ENCODE measurements at places on chromosomes 3 and 15.

DNA sequence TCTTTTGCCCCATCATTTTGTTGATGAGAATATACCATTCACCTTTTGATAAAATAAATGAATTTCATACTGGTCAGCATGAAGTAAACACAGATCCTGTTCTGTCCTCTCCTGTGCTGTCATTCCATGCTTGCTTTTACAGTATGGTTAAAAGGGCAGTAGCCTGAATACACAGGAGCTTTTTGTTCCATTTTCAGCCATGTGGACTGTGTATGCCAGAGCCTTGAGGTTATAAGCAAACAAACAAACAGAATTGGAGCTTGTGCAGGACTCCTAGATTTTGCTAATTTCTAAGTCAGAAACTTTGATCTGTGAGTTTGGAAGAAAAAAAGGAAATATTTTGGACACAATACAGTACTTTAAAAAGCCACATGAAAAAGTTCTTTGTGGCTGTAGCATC lies 91.9 kb downstream of the LRRC28 start:
- DNase-seq, result no peak

DNA sequence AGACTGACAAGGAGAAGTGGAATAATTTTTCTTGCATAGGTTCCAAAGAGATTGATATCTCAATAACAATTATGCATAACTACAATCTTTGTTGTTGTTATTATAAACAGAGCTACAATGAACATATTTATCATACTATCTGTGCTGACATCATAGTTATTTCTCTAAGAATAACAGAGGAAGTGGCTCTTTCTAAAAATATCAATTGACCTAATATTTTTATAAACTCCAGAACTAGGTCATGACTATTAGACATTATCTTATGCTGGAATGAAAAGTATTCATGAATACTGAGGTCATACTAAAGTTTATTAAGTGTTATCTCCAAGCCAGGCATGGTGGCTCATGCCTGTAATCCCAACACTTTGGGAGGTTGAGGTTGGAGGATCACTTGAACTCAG lies 114.1 kb downstream of the DCLK3 start:
- DNase-seq, result no peak

GRCh38 chr3:118165413-118165812 lies 869.2 kb downstream of the IGSF11 start:
- DNase-seq, result no peak

- no peak for DNase-seq
Measured at GRCh38 chr3:114328345-114328744, 34.5 kb downstream of the TIGIT start.

GRCh38 chr3:71095511-71096291 lies 487.8 kb downstream of the FOXP1 start:
- DNase-seq, result no peak

DNA sequence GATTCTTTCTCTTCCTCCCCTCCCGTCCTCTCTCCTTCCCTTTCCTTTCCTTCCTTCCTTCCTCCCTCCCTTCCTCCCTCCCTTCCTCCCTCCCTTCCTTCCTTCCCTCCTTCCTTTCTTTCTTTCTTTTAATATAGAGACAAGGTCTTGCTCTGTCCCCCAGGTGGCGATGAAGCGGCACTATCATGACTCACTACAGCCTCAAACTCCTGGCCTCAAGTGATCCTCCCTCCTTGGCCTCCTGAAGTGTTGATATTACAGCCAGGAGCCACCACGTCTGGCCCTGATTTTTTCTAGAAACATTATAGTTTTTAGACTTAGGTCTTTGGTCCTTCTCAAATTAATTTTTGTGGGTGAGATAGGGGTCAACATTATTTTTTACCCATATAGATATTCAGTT lies 15.5 kb downstream of the GRM2 start:
- no peak for DNase-seq

DNA sequence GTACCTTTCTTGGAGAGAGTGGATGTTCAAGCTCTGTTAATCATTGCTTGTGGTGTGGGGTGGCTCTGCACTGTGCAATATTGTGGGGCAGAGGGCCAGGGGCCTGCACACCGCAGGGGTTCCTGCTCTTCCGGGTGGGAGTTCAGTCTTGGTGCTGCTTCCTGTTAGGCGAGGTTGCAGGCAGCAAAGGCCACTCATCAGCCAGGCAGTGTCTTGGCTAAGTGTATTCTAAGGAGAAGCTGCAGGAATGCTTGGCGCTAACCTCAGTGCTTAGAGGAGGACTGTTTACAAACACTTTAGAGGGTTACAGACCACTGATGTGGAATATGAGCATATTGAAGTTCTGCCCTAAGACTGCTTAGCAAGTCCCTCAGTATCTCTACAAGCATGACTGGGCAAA lies 81.7 kb downstream of the CEP63 start:
- no peak for DNase-seq

DNA sequence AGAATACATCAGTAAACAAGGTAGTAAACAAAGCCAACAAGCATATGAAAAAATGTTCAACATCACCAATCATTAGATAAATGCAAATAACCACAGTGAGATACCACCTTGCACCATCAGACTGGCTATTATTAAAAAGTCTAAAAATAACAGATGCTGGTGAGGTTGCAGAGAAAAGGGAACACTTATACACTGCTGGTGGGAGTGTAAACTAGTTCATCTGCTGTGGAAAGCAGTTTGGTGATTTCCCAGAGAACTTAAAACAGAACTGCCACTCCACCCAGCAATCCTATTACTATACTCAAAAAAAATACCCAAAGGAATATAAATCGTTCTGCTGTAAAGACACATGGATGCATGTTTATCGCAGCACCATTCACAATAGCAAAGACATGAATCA lies 30.3 kb upstream of the ZBTB38 start:
- no peak for DNase-seq

GRCh38 chr3:171163101-171164066 lies 136.9 kb upstream of the SLC2A2 start:
- DNase-seq, result no peak

DNA sequence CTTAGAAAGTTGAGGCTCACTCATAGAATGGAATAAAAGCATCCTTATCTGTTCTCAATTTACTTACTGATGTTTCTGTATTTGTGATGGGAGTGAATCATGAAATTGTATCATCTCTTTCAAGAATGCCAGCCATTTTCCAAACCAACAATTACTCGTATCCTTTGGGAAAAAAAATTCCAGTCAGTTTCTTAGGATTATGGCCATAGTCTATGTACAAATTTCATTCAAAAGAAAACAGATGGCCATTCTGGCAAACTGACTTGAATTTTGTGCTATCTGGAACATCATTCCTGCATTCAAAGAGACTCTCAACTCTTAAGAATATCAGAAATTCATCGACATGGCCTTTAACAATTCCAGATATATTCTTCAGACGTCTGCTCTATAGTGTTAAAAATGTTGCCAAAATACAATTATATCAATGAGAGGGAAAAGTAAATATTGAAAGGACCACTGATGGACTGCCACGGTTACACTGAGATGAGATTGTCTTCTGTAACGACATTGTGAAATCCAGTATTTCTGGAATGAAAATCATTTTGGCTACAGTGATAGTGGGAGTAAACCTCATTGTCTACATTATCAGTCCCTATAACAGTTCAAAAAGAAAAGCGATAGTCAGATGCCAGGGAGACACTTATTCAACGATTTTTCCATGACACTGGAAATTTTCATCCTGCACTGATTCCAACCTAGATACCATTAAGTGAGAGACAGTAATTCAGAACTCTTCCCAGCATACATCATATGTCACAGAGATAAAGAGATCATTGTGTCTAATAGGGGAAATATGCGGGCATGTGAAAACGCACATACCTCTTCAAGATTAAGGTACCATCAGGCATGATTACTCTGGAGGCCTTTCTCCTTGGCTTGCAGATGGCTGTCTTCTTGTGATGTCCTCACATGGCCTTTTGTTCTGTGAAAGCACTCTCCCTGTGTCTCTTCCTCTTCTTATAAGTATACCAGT lies 953.8 kb upstream of the ALCAM start:
- no peak for DNase-seq

DNA sequence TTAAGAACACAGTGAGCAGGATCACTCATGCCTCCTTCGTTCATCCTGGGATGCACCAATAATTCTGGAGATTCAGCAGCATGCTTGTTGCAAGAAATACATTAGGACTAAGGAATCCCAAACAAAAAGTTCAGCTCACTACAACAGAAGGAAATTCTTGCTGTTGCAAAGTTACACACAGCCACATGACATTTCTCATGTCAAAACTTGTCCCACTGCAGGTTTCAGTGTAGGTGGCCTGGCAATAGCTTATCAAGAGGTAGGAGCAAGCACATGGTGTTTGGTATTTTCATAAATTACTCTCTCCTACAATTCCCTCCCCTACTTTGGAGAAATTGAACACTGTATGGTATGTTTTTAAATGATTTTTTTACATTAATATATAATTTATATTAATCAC lies 399.6 kb upstream of the EPHA3 start:
- DNase-seq, result no peak

DNA sequence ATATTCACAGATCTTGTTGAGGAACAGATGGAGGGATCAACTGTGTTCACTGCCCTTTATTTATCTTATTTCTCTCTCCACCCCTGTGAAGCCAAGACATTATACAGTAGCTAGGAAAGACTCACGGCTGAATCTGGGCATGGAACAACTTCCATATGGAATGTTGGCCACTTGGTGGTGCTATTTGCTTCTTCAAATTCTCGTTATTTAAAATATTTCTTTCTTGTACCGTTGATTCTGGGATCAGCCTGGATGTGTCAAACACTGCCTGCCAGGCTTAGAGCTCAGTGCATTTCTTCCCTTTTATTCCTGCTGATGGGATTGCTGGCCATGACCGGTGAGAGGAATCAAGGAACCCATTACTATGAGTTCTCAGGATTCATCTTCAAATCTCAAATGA lies 17.5 kb upstream of the GASK1A start:
- peak; percentile 37 for DNase-seq

DNA sequence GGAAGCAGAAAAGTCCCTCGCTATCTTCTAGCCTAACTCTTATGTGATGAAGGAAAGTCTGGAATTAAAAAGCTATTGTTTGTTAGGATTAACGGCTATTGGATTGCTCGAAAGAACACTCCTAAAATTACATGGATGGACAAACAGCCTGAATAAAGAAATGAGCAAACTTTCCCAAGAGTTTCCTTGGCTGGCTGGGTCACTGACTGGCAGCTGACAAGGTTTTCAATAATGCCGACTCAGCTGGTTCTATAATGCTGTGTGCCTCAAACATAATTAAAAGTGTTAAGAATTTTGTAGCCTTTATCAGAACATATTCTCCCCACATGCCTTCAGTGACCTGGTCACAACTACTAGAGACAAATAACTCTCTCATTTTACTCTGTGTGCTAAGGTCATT lies 142.9 kb upstream of the ADAMTS9 start:
- no peak for DNase-seq

DNA sequence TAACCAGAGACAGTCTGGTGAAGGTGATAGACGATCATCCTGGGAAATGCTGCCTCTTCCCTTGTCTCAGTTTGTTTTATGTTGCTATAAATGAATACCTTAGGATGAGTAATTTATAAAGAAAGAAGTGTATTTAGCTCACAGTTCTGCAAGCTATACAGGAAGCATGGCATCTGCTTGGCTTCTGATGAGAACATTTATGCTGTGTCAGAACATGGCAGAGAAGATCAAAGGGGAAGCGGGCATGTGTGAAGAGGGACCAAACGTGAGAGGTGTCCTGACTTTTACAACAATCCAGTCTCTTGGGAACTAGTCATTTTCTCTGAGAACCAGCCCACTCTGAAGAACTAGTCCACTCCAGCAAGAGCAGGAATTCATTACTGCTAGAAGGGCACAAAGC lies 9.6 kb downstream of the CMC1 start:
- DNase-seq, result no peak

- no peak for DNase-seq
Measured at GRCh38 chr3:82461049-82461889, 699.8 kb upstream of the GBE1 start.

- DNase-seq, result no peak
Measured at GRCh38 chr3:25169151-25169550, 258.9 kb upstream of the RARB start.

DNA sequence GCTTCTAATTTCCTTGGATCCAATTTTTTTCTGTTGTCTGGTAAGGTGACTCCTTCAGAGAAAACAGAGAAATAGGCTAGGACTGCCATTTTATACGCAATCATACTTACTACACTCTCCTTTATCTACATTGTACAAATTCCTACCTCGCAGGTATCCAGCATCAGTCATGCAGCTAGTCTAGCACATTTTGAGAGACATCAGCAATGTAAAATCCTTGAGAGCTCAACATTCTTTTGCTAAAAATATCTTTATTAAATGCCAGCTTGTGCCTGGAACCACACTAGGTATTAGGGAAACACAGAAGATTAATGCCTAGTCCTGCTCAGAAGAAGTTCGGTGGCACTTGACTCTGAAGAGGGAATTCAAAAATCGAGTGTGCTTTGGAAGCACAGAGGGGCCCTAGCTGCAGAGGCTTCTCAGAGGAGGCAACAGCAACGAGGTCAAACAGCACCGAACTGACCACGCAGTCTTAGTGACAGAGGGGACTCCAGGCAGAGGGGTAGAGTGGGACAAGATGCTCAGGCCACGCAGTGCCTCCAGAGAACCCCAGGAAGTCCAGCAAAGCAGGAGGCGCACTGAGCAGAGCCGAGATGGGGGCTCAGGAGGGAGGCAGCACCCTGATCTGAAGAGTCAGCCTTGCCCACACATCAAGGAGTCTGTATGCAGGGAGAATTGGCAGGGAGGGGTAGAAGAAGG lies 3.5 kb downstream of the FAM174B start:
- DNase-seq, result no peak

- DNase-seq, result no peak
Measured at GRCh38 chr3:160130071-160130470, 95.2 kb upstream of the C3orf80 start.

GRCh38 chr3:182268711-182269110 lies 524.6 kb upstream of the ATP11B start:
- no peak for DNase-seq

DNA sequence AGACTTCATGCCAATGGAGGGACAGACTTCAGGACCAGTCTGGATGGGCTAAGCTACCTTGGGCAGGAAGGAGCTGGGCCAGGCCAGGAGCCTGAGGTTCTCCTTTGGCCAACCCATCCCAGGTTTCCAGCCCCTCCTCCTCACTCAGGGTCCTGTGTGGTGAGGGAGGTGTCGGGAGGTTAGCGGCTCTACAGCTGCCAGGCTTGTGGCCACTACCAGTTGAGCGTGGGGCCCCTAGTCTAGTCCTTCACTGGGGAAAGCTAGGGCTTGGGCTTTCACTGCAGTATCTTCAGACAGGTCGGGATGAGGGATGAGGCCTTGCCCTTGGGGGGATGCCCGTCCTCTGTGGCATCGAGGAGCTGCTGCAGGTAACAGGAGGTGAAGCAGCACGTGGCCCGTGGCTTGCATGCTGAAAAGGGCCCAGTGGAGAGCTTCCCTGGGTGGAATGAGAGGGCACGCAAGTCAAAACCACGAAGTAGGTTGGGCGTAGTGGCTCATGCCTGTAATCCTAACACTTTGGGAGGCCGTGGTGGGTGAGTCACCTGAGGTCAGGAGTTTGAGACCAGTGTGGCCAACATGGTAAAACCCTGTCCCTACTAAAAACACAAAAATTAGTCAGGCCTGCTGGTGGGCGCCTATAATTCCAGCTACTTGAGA lies 8.5 kb upstream of the FANCD2 start:
- DNase-seq, result no peak

- no peak for DNase-seq
Measured at GRCh38 chr3:36762918-36763849, 1.2 kb downstream of the DCLK3 start.

GRCh38 chr3:118587847-118588246 lies 446.8 kb downstream of the IGSF11 start:
- DNase-seq, result no peak
